NCI-H1105 (cell line): ENCODE measurements at places on chromosomes 6 and 20.
A peak's percentile ranks its signal among the peaks of the same experiment; 100 is the strongest.

- DNase-seq = peak; percentile 20
These were observed 837 bp upstream of the OSER1 start for GRCh38 chr20:44211177-44212039.

GRCh38 chr6:43945768-43946080, 175.7 kb downstream of the VEGFA start:
- no peak for DNase-seq

- DNase-seq = no peak
These were observed 56.3 kb upstream of the LAMA2 start for GRCh38 chr6:128826606-128827005.

DNA sequence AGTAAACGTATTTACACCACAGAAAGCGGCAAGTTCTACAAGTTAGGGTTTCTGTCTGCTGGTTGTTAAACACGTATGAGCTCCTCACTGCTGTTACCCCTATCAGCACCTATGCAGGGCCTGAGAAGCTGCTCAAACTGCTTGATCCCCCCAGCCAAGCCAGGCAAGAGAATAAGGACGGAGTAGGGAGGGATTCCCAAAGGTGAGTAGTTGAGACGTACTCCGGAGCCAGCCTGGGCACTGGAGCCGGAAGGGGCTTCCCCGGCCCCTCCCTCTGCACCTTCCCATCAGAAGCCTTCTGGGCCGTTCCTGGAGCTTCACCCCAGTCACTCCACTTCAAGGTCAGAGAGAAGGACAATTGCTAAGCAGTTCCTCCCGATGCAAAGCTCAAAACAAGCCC, 58.0 kb downstream of the RIPOR3 start:
- no peak for DNase-seq

- no peak for DNase-seq
These were observed 19.2 kb downstream of the FKBP1A start for GRCh38 chr20:1373614-1374013.

DNA sequence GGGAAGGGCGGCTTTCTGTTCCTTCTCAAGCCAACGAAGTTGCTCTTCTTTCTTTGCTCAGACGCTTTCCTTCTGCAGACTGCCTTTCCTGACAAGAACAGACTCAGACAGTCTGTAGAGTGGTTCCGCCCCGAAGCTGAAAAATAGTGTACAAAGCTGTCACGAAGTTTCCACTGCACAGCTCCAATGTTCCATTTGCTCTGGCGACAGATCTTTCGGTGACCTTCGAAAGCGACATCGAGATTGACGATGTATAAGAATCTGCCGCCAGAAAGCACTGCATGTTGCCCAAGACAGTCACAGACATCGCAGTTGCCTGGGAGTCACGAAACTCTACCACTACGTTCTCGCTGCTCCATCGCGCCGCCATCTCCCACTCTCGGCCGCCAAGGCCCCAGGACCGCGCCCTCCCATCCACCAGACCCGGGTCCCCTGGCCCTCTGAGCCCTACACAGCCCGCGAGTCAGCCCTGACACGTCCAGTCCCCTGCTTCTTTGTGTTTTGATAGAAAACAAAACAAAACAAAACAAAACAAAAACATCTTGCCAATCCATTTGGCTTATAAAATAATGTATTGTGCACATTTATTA, 42.1 kb upstream of the ZNF184 start:
- DNase-seq = no peak

GRCh38 chr6:33587529-33587928, 7.5 kb upstream of the BAK1 start:
- DNase-seq = no peak

- no peak for DNase-seq
These were observed 348.1 kb downstream of the CDC5L start for GRCh38 chr6:44735630-44735963.

- DNase-seq = no peak
These were observed 54.9 kb downstream of the MAP3K5 start for GRCh38 chr6:136737374-136737844.

DNA sequence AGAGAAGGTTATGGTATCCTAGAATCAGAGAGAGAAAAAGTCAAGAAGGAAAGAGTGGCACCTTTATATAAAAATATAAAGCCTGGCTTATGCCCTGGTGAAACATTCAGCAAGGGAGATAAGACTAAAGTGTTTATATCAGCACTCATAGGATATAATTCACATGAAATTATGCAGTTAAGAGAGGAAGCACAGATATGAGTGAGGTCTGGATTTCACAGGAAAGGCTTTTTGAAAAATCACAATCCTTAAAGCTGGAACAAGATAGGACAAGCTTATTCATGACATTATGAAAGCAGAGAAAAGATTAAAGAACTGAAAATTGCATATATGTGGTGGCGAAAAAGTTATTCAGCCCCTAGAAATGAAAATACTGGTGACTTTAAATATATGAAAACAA, 181.2 kb upstream of the FLRT3 start:
- DNase-seq = no peak

- no peak for DNase-seq
These were observed 171.6 kb downstream of the MTHFD1L start for GRCh38 chr6:151036869-151037680.

DNA sequence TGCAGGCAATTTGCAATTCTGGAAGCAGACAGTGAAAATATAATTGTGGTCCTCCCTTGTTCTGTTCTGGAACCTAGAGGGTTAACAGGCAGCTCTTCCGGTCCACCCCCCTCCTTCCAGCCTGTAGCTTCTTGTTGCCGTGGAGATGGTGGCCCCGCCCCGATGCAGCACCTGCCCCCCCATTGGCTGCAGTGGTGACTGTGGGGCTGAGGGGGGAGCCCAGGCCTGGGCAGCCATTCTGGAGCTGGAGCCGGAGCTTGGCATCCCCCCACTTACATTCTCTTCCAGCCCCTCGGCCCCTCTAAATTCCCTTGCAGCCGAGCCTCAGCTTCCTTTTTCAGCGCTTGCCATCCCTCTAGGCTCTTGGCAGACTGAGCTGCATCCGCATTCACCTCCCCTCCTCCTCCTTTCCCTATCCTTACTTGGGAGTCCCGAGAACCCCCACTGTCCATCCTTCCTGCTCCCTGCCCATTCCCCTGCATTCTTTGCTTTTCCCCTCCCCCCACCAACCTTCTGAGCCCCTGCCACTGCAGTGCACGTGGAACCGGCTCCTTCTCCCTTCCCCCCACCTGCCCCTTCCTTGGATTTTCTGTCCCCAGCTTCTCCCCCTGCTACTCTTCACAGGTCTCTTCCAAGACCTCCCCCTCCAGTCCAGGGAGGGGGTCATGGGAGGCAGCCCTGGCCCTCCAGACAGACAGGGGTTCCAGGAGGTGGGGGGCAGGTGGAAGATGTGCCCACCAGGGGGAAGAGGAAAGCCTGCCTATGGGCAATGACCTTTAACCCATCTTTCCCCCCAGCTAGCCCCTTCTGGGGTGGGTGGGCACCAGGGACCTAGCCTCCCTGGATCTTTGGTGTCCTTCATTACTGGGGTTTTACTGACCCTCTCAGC, 11.4 kb downstream of the SYNGAP1 start:
- peak; percentile 67 for DNase-seq

DNA sequence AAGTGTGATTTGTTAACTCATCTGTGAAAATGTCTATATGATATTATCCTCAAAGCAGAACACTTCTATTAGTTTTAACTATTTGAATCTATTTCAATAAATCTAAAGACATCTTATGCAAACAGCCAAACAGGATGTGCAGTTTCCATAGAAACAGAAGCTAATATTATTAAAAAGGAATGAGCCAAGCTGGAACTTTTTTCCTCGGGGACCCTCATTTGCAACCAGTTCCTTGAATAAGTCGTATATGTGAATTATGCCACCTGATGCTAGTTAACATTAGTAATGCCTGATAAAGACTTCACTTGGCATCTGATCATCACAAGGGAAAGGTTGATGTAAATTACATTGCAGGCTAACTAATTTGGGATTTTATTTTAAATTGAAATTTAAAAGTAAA, 216.9 kb upstream of the SMLR1 start:
- no peak for DNase-seq

DNA sequence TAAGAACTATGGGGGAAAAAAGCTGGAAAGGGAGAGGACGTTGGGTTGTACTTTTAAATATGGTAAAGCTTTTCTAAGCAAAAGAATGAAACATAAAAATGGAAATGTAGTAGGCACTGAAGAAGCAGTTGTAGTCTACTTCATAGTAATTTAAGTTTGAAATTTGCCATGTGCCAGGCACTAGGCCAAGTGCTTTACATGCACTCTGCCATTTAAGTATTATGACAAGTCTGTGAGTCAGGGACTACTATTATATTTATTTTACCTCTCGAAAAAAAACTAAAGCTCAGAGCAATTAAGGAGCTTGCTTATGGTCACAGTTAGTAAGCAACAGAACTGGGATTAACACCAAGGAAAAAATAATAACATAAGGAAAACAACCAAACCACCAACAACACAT, 257.8 kb downstream of the GMDS start:
- no peak for DNase-seq

DNA sequence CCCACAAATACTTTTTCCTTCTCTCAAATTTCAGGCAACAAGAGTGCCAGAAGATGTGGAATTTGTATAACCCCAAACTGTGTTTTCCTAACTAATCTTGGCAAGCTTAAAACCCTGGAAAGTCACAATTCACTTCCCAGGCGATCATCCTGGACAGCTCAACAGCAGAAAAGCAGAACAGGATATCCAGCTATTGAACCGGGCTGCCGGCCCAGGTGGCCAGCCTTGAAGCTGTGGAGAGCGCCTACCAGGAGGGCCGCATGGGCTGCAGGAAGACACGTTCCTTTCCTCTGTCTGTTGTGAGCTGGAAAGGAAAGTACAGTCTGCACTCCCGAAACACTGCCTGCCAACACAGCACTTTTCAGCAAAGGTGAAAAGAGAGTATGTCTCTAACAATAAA, 719.7 kb upstream of the MARCKS start:
- no peak for DNase-seq

DNA sequence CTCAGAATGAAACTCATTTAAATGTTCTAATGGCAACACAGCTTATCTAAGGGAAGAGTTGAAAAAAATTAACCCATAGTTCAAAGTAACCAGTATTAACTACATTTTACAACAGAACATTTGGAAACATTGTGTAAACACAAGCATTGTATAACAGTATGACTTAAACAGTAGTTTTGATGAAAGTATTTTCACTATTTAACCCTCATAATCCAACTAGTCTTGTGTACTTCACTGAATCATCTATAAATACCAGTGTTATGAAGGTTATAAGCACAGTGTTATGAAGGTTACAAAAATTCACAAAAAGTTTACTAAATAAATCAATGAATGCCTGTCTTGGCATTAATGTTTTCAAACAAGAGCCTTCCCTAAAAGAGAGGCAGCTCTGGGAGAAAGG, 66.5 kb downstream of the REV3L start:
- DNase-seq = no peak

- DNase-seq = peak; percentile 96
These were observed 12.9 kb upstream of the TBC1D22B start for GRCh38 chr6:37244430-37245310.

GRCh38 chr6:29726571-29727194, 3.4 kb downstream of the HLA-F start:
- DNase-seq = no peak

DNA sequence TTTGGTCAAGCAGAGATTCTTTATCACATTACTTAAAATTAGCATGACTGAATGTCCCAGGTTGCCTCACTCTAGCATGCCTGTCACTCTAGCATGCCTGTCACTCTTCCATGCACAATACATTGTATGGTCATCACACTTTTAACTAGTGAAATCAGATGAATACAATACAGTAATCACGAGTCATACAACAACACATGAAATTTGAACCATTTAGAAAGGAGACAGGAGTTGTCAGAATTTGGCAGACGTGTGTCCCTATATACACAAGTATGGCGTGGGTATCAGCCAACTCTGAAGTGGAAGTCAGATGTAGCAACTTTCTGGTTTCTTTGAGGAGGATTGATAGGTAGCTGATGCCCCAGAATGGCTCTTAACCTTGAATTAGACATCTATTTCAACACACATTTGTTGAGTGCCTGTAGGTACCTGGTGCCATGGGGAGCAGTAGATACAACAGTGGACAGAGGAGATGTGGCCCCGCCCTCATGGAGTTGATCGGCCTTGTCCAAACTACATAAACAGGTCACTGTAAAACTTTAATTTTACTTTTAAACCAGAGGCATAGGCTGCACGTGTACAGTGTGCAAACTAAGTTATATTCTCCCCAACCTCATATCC, 116.1 kb upstream of the TIAM2 start:
- DNase-seq = no peak
